Left cardiac atrium (tissue), 4 donors: ENCODE measurements at places on chromosomes 3 and 15. TPM values are rescaled to one million over a fixed set of nuclear protein-coding genes. Genes with fewer than 3 reads are reported as not detected.

DNA sequence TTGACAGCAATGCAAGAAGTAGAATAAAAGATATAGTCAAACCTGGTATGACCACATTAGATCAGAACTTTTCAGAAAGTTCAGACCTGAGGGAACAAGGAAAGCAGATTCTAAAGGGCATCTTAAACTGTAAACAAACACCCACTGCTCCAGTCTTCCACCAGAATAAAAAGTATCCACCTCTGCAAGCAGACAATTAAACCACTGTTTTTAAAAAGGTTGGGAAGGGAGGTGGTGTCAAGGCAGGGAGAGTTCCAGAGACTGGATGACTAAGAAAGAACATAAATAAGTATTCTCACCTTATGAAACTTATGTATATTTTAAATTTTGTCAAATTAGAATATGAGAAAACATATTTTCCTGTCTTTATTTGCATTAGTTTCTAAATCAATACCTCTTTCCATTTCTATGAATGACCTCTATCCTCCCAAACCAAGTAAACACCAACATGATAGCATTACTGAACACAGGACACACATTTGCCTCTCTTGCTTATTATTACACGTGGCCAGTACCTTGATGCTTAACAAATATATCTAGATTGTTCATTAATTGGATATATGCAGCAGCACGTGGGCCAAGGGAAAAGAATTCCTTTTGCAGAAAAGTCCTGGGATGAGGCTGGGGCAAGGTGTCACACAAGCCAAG, 31.6 kb downstream of the PIK3CB start:
- no peak for DNase-seq

GRCh38 chr3:159629329-159630084, 359.1 kb upstream of the IL12A start:
- no peak for DNase-seq

GRCh38 chr3:124579641-124580040, 150.6 kb upstream of the UMPS start:
- DNase-seq: no peak

DNA sequence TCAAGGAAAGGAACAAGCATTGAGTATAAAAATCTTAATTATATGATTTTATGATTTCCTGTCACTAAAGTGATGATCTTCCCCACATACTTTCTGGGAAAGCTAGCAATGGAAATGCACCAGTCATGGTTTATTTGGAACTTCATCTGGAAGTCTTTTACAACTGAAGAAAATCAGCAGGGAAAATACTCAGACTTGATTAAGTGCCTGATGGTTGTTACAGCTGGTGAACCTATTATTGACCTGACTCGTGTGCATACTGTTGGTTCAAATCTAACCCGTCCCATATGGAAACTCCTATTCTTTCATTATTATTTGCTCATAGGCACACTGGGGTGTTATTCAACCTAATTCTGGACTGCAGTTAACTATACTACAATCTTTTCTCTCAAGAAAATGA, 701.8 kb upstream of the CCDC54 start:
- no peak for DNase-seq

- DNase-seq: no peak
Measured at GRCh38 chr15:73633991-73634495, 854 bp upstream of the NPTN start.

DNA sequence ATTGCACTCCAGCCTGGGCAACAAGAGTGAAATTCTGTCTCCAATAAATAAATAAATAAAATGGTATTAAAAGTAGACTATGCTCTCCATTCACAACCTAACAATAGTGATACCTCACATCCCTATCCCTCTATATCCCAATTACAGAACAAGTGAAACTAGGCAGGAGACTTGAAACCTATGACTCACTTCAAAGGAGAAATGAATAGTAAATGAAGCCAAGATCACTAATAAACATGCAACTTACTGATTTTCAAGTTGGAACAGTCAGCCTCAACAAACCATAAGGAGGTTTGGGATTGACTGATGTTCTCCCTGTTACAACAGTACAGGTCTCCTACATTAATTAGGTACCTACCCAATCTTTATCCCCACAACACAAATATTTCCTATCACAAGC, 103.4 kb downstream of the GSK3B start:
- DNase-seq: no peak

GXYLT2 gene
- 27.4 TPM for total RNA-seq

CYP1A1 gene
- 0.32 TPM for total RNA-seq

ONECUT1 gene
- not detected for total RNA-seq

MYO1E gene
- total RNA-seq: 49.5 TPM

DNA sequence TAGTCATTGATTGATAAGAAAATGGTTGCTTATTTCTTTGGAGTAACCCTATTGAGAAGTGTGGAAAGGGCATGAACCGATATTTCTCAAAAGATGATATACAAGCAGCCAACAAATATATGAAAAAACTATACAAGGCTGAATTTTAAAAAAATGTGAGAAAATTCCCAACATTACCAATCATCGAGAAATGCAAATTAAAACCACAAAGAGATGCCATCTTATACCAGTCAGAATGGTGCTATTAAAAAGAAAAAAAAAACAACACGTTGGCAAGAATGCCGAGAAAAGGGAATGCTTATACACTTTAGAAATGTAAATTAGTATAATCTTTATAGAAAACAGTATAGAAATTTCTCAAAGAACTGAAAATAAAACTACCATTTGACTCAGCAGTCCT, 77.7 kb upstream of the ROBO1 start:
- no peak for DNase-seq

DNA sequence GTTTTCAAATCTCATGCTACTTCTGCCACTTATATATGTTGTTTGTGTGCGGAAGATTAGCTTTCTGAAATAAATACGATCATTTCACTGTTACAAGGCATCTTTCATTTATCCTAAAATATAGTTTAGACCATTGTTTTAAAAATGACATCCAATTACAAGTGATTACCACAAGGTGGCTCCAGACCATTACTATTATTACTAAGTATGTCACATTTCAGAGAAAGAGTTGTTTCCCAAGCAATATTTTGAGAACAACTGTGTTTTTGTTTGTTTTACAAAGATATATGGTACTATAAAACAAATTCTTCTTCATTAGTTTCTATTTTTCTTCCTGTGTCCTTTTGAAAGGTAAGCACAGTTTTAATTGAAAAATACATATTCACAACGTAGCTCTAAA, 136.0 kb upstream of the RAP2B start:
- DNase-seq: no peak

GRCh38 chr15:27956285-27956684, 142.8 kb downstream of the OCA2 start:
- no peak for DNase-seq

SCN5A gene
- 115 TPM for total RNA-seq

- no peak for DNase-seq
Measured at GRCh38 chr3:111904376-111905241, 45.5 kb downstream of the PHLDB2 start.

LMLN gene
- 7.0 TPM for total RNA-seq

MCCC1 gene
- total RNA-seq: 27.6 TPM

CLDN18 gene
- 13.2 TPM for total RNA-seq

GRCh38 chr3:11386465-11387113, 114.4 kb downstream of the ATG7 start:
- no peak for DNase-seq

DNAJC17 gene
- total RNA-seq: 19.2 TPM

CHRNA3 gene
- 2.3 TPM for total RNA-seq

KLHL40 gene
- total RNA-seq: 0.86 TPM

DNA sequence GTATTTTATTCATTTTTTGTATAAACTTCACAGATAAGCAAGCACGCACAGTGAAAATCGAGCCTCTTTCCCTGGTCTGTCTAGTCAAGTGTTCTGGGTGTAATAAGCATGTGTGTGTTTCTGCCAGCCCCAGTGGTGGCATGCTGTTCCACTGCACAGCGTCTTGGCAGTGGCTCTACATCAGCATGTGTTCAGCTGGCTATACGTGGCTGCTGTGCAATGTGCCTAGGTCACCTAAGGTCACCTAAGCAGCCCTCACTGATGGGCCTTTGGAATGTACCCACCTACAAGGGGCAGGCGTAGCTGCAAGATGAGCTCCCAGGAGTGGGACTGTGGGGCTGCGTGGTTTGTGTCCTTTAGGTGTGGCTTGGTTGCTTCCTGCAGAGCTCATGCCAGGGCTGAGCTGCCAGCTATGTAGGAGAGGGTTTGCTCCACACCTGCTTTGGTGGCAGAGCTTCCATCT, 4.9 kb downstream of the LIMD1 start:
- no peak for DNase-seq

C3orf20 gene
- not detected for total RNA-seq

SLCO2A1 gene
- total RNA-seq: 67.6 TPM

DNA sequence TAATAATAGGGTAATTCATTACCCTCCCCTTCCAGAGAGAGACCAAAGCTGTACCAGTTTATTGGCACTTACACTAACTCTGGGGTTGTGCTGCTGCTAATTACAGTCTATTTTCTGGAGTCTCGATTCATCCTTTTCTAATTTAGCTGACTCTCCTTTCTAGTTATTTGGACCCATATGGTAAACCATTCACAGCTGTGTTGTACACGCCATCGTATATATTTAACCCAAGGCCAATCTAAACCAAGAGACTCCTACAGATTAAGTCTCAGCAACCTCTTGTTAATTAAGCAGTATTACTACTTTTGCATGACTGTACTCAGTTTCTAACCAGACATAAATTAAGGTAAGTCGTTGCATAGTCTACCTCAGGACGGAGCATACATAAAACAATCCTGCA, 22.5 kb downstream of the ANXA2 start:
- no peak for DNase-seq

DNA sequence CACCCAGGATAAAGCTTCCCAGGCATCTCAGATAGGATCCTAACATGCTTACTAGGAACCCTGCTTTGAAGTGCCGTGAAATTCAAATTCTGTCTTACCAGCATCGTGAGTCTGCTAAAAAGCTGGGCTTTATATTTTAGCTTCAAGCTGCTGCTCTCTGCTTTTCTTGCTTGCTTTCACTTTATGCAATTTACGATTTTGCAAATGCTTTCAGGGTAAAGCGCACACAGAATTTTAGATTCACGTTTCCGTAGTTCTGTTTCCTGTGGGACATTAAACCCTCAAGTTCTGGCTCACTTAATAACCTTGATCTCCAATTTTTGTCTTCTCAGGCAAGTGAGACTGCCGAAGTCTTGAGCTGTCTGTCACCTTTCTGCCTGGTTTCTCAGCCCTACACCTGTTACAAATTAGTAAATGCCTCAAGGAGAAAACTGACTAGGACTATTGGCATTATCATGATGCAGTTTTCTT, 170.5 kb upstream of the TGFBR2 start:
- no peak for DNase-seq

CRELD1 gene
- total RNA-seq: 47.4 TPM

DNA sequence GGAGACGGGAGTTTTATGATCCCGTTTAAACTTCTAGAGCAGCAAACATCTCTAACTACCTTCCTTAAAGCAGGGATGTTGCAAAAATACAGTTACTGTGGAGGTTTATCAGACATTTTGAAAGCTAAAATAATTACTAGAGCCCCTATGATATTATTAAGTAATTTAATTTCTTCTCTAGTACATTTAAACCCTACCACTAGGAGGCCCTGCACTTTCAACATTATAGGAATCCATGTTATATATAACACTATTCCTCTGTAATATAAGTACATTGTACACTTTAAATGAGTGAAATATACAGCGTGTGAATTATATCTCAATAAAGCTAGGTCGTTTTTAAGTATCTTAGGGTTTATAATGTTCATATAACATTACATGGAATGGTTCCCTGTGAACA, 11.5 kb downstream of the SETMAR start:
- DNase-seq: no peak

LRTM1 gene
- total RNA-seq: not detected

GABRR3 gene
- not detected for total RNA-seq
